ENCODE measurements at places on chromosomes 7 and 10.

GRCh38 chr7:114830952-114831351, 90.9 kb upstream of the MDFIC start:
- DNase-seq = no peak

GRCh38 chr7:39810204-39810642, 139.8 kb upstream of the CDK13 start:
- DNase-seq = no peak

GRCh38 chr10:59622320-59623132, 87.1 kb downstream of the SLC16A9 start:
- peak; percentile 12 for DNase-seq

DNA sequence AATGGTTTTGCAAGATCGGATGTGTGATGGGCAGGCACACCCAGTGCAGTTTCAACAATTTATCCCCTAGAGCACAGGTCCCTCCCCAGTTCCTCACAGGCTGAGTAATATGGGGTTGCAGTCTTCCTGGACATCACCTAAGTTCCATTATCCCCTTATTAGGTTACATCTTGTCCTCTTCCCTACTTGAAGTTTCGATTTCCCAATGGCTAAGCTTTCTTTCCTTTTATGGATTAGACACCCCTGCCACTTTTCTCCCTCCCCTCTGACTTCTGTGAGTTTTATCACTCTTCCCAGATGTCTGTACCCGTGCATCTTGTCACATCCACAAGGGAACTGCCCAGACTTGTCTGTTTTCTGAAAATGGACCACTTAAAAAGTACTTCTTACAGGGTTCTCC, 2.4 kb upstream of the NIPSNAP2 start:
- DNase-seq = no peak
